ENCODE measurements at places on chromosomes 12 and 14.
A peak's percentile ranks its signal among the peaks of the same experiment; 100 is the strongest.

DNA sequence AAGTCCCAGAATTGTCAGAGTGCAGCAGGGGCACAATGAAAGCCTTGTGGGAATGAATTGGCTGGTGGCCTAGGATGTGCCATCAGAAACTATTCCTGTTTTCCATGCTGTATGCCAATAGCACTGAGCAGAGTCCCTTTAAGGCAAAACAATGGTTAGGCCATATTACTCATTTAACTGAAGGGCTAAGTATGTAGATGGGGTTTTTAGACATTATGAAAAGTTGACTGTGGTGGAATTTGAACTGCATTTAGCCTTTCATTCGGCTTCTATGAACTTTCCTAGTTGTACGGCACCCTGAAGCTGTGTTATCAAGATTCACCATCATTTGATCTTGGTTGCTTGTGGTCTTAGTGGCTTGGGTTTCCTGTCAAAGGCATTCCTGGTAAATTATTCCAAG lies 24.8 kb downstream of the IL26 start:
- DNase-seq, result no peak

DNA sequence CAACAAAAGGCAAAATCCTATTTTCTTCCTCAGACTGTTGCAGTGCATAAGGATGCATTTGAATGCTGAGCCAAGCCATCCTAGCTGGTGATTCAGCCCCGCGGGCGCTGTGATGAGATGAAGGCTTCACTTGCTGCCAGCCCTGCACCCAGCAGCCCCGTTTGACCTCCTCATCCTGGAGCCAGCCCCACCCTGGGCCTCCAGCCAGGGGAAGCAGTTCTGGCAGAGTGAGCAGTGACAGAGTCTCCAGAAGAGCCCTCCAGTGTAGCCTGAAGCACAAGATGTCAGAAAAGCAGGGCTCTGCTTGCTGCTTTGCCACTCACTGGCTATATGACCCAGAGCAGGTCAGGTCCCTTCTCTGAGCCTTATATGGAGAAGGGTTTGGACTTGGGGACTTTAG lies 96.2 kb upstream of the HSPB8 start:
- DNase-seq, result no peak

DNA sequence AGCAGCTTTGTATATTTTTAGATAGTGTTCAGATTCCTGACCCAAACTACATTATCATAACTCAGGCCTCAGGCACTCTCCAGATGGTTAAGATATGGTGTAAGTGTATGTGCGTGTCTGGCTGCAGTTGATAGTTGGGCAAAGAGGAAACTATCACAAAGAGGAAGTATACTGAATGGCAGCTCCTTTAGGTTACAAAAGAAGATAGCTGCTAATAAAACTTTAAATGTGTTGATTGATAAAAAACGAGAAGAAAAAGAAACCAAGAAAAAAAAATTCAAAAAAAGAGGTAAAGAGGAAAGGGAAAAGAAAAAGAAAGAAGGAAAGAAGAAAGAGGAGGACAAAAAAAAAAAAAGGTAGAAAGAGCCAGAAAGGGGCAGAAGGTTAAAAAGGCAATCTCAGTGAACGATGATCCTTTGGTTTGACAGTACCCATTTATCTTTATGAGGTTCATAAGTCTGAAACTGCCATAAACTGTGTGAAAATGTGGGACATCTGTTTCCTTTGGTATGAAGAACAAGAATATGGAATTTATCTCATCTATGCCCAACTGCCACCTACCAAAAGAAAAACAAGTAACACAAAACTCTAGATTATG lies 42.2 kb downstream of the TAOK3 start:
- no peak for DNase-seq

DNA sequence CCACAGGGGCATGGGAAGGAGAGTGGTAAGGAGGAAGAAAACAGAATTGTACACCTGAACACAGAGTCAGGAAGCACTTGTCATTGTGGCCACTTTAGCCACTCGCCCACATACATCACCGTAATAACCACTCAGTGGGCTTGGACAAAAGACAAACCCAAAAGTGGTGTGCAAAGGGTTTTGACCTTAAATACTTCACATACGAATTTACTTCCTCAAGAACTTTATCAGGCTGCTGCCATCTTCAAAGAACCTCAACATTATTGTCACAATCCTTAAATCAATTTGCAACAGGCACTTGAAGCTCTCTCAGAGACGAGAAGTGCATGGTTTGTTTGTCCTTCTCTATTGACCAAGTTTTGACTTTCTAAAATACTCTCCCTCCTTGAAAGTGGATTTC lies 187.3 kb upstream of the EGLN3 start:
- no peak for DNase-seq

DNA sequence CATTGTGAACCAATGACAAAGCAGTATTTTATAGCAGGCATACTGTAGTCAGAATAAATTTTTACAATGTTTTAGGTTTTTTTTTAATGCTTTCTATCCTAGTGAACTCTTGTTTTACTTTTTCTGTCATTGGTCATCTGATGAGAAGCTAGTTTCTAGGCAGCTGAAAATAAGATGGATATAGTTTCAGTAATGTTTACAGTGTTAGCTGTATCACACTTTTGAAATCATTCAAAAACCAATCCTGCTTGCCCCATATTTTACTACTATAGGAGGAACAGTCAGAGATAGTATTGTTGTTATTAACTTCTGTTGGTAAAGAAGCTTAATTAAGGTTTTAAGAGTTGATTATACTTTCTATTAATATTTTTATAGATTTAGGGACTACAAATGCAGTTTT lies 24.5 kb downstream of the USP15 start:
- DNase-seq, result no peak

DNA sequence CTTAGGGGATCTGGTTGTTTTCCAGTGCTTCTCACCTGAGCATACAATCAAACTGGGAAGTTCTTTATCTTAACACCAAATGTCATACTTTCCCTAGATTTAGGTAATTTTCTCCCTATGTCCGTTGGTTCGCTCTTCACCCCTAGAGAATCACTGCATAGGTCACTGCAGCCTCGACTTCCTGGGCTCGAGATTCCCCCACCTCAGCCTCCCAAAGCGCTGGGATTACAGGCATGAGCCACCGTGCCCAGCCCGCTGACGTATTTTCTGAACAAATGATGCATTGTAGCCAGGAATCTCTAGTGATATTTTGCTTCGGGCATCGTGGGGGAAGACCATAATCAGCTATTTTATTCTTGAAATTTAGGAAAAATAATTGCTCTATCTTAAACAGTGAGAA lies 1.1 kb upstream of the RPL41 start:
- no peak for DNase-seq

DNA sequence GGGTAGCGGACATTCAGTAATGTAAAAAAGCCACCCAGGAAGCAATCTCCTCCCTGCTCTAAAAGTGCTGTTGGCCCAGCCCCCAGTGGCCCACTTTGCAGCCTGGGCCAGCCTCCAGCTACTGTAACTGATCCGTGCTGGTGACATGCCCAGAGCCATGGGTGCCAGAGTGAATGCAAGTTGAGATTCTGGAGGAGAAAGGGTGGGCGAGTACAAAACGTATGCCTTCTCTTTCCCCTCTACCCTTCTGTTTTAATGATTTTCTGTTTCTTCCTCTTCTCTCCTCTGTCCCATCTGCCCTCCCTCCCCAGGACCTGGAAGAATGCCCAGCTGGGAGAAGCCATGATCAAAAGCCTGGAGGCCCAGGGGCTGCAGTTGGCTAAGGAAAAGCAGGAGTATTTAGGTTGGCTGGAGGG lies 16.9 kb downstream of the PLEKHD1 start:
- peak; percentile 84 for DNase-seq

- DNase-seq, result no peak
Observed at GRCh38 chr12:24975425-24975824, 26.5 kb upstream of the BCAT1 start.

DNA sequence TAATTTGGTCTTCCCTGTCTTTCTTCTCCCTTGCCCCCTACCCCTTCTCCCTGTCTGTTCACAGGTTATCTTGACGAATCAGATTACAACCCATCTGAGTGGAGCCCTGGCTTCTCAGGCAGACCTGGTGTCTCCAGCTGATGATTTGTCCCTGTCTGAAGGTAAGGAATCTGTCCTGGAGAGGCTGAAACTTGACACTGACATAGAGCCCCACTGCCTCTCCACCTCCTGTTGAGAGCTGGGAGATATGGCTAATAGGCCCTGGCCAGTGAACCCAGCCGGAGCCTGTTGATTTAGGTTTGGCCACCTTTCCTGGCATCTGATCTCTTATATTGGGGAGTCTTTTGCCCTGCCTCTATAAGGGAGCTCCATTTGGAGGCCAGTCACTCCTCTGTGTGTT lies 472.2 kb downstream of the RAD51B start:
- peak; percentile 8 for DNase-seq

DNA sequence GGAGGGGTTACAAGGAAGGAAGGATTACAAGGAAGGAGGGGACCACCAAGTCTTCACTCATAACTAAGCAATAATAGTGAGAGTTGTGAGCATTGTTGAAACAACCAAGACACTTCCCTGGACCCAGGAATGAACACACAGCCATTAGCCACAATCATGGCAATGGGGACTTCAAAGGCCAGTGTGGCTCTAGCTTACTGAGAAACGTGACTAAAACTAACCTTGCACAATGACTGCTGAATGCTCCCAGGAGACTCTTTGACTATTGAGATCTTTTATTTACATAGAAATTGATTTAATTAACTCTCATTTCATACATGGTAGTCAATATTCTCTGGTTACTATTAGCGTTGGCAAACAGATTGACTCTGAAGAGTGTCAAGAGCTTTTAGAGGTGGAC lies 263.0 kb upstream of the SOX5 start:
- DNase-seq, result no peak

DNA sequence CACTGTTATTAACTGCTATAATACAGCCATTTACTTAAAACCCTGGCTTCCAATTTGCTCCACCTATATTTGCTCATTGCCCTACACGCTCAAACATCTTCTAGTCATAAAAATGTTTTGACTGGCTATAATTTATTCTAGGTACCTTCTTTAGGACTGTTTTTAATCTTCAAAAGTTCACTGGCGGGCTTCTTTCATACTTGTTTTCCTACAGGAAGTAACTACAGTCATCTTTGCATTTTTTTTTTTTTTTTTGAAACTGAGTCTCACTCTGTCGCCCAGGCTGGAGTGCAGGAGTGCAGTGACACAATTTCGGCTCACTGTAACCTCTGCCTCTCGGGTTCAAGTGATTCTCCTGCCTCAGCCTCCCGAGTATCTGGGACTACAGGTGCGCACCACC lies 32.5 kb downstream of the MPHOSPH9 start:
- DNase-seq, result no peak

DNA sequence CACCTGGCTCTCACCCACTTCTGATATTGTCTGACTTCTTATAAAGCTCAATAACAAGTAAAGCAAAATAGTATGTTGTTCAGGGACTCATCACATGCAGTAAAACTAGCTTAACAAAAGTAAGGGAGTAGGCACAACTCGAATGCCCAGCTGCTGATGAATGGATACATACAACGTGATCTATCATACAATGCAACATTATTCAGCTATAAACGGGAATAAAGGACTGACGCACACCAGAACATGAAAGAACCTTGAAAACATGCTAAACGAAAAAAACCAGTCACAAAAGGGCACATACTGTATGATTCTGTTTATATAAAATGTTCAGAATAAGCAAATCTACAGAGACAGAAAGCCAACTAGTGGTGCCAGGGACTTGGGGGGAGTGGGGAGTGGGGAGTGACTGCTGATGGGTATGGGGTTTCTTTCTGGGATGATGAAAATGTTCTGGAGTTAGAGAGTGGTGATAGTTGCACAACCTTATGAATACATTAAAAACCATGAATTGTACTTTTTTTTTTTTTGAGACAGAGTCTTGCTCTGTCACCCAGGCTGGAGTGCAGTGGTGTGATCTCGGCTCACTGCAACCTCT lies 11.1 kb downstream of the PLBD2 start:
- DNase-seq, result no peak

DNA sequence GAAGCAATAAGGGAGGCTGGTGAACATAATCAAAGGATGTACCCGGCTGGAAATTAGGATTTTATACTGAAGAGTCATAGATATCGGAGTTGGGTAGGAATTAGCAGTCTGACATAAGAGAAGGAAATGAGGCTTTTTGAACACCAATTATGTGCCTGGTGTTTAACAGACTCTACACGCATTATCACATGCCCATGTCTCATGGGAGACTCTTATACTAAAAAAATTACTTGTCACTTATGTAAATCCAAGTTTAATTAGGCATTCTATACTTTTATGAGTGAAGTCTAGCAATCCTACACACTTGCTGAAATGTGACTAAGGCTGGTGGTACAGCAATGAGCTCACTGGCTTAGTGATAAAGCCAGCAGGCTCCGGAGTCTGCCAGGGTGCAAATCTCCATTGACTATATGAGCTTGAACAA lies 93.5 kb downstream of the NUAK1 start:
- no peak for DNase-seq

DNA sequence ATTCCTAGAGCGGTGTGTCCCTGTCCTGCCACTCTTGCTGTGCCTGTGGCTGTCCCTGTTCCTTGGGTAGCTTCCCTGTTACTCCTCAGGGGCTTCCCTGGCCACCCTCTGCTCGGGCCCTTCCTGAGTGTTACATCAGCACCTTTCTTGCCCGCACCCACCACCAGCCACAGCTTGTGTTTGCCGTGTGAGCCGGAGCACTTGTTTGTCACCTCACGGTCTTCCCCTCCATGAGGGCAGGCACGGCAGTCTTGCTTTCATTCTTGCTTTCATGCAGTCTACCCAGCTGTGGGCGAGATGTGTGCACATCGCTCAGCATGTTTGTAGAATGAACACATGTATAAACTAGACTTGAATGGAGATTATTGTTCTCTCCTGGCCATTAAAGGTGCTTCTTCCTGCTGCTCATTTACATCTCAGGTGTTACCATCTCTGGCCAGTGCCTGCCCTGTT lies 42.0 kb downstream of the TRAF3 start:
- no peak for DNase-seq

- no peak for DNase-seq
Observed at GRCh38 chr12:54945082-54945481, 39.5 kb downstream of the TESPA1 start.

DNA sequence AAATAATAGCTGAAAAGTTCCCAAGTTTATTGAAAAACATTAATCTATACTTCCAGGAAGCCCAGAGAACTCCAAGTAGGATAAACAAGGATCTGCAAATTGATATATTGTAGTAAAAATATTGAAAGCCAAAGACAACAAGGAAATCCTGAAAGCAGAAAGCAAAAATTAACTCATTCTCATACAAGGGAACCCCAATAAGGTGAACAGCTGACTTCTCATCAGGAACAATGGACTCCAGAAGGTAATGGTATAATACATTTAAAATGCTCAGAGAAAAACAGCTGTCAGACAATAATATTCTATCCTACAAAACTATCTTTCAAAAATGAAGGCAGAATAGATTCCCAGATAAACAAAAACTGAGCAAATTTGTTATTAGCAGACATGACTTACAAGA lies 138.1 kb upstream of the BMP4 start:
- DNase-seq, result no peak
